CD4-positive, alpha-beta memory T cell (primary cell): ENCODE measurements at places on chromosomes 5 and 9. TPM values are rescaled to one million over a fixed set of nuclear protein-coding genes. Genes with fewer than 3 reads are reported as not detected.

Gene CDO1
- 1.1 TPM for total RNA-seq

Gene ANKRA2
- 51.9 TPM for total RNA-seq

Gene SLC36A2
- total RNA-seq = not detected

Gene LRRTM2
- total RNA-seq = not detected

Gene S1PR3
- not detected for total RNA-seq

Gene RXFP3
- total RNA-seq = not detected

Gene ANKRD34B
- not detected for total RNA-seq

Gene PCDHA10
- total RNA-seq = not detected

Gene PAX5
- not detected for total RNA-seq

Gene FOXE1
- total RNA-seq = not detected
